Activated CD4-positive, alpha-beta T cell treated with anti-CD3 and anti-CD28 coated beads, Interleukin-2, amount 50 U/mL, for 48 hours (primary cell): ENCODE measurements at places on chromosomes 5 and 9.

DNA sequence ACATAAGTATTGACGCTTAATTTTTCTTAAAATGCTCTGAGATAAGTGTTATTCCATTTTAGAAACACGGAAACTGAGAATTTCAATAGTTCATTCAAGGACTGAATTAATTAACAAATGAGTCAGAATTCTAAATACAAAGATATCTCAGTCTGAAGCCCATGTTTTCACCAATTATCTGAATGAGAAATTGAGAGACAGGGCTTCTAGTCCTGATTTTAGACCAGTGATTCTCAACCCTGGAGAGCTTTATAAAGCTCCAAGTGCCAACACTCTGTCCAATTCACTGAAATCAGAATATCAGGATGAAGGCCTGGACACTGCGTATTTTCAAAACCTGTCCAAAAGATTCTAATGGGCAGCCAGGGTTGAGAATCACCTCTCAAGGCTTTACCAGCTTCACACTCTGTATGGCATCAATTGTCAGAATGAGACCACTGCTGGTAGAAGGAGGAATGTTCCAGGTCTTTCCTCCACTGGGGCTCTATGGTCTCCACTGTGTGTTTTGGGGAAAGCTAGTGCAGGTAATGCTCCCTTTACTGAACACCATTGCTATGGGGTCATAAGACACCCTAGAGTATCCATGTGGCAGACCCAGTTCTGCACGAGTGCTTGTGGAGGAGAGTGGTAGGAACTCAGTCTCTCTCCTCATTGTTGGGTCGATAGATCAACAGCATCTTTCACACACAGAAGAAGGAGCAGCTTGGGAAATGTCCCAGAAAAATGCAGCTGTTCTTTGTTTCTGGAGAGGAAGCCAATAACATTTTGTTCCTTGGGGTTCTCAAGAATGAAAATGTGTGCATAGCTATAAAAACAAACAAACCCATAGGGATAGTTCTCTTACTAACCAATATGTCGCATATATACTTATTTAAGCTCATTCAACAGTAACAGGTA is 99.7 kb upstream of the OSMR start:
- DNase-seq = no peak

- DNase-seq = no peak
These were observed 4.0 kb downstream of the TSTD2 start for GRCh38 chr9:97629156-97629555.

DNA sequence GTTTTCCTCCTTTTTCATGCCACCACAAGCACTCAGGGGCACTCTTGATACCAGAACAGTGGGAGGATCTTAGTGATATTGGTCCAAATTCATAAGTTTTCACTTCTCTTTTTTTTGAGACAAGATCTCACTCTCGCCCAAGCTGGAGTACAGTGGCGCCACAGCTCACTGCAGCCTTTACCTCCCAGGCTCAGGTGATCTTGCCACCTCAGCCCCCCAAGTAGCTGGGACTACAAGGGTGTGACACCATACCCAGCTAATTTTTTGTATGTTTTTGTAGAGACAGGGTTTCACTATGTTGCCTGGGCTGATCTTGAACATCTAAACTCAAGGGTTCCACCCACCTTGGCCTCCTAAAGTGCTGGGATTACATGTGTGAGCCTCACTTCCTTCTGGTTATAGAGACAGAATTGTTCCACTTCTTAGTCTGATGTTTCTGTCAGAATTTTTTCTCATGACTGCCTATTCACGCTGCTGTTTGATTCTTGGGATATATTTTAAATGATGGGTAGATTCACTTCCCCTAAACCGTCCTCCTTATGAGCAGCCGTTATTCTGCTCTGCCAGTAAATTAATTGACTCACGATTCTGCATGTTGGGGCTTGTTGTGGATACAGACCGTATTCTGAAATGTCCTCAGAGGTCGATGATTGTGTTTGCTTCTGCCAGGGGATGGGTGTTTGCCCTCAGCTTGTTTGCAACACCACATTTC is 30.8 kb downstream of the MTAP start:
- DNase-seq = no peak

DNA sequence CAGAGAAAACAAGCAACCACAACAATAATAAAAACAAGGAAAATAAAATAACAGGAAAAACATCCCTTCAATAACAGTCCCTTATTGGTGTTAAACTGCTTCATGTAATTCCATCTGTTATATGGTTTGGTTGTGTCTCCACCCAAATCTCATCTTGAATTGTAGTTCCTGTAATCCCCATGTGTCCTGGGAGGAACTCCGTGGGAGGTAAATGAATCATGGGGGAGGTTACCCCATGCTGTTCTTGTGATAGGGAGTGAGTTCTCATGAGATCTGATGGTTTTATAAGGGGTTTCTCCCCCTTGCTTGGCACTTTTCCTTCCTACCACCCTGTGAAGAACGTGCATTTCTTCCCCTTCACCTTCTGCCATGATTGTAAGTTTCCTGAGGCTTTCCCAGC is 369.8 kb downstream of the TMEM232 start:
- DNase-seq = no peak

DNA sequence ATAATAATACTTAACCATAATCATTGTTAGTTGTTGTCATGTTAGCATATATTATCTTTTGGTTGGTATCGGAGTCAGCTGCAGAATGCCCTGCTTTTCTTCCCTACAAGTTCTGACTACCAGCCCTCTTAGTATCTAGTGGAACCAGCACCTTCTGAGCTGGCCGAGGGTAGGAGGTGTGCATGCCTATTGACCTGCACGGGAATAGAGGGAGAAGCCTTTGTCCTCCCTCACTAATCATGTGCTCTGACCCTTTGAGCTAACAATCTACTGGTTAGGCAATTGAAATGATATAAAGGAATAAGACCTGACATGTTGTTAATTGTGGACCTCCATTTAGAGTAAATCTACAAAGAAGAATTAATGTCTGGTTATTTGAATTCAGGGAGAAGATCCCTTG is 4.1 kb downstream of the PCSK5 start:
- DNase-seq = no peak

- DNase-seq = no peak
These were observed 284.9 kb upstream of the FBXL7 start for GRCh38 chr5:15215056-15215455.

DNA sequence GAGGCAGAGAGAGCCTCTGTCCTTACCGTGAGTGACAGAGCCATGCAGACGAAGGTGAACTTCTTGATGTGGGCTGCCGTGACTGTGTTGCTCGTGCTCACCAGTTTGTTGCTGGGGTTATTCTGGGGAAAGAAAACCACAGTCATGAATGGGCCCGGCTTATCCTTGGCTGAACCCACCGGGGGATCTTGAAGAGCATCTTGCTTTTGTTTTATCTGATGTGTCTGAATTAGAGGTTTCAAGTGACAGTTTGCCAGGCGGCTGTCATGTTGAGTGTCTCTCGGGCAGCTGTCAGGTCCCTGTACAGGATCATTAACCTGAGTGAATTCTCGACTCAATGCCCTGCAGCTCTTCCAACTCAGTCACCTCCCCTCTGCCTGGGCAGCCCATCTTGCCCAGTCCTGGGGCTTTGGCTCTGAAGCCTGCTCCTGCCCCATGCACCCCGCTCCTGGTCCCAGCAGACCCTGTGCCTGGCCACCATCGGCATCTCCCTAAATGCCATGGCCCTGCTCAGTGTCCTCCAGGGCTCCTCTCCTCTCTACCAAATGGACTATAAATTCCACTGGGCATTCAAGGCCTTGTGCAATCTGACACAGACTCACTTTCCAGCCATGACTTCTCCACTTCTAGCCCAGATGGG is 77.4 kb downstream of the OTULIN start:
- no peak for DNase-seq

- DNase-seq = no peak
These were observed 12.1 kb downstream of the TMEM245 start for GRCh38 chr9:109107402-109108240.

DNA sequence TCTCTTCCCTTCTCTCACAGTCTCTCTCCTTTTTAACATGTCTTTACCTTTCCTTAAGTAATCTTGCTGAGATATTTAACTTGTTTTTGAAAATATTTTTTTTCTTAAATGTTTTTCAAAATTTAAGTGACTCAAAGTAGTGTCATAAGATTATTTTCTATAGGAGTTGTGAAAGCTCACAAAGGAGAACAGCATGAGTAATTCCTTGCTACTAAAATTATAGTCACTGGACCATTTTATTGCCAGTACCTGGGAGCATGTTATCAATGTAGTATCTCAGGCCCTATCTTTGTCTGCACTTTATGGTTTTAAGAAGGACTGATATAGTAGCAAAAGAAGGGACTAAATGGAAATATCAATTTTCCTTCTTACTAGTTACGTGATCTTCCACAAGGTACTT is 181.9 kb downstream of the TMEM232 start:
- no peak for DNase-seq

DNA sequence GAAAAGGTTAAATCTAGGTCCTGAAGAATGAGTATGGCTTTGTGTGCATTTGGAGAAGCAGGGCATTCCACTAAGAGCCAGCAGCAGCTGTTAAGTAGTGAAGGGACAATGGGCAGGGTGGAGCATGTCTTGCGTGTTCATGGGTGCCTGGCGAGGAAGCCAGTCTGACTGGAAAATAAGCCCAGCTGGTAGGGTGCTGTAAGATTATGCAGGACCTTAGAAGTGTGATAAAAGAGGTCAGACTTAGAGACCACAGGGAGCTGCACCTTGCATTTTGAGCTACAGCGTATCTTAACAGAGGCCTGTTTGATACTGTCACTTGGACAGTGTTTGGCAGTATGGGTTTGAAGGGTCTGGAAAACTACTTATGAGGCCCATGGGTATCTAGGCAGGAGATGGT is 131.7 kb upstream of the ELL2 start:
- no peak for DNase-seq

- no peak for DNase-seq
These were observed 160.7 kb downstream of the KCTD16 start for GRCh38 chr5:144331361-144331760.

DNA sequence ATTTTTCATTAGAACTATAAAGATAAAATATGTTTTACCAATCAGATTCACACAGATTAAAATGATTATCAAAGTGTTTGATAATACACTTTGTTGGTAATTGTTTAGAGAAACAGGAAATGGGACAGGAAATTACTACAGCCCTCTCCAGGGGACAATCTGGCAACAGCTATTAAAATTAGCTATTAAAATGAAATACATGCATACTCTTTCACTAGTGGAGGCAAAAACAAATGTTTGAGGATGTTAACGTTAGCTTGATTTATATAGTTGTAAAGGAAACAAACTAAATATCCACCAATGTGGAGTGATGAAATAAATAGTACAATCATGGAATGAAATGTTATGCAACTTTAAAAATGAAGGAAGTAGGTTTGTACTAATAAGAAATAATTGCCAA is 53.7 kb downstream of the TARS1 start:
- DNase-seq = no peak

- DNase-seq = no peak
These were observed 132.6 kb downstream of the XRCC4 start for GRCh38 chr5:83209963-83210362.

DNA sequence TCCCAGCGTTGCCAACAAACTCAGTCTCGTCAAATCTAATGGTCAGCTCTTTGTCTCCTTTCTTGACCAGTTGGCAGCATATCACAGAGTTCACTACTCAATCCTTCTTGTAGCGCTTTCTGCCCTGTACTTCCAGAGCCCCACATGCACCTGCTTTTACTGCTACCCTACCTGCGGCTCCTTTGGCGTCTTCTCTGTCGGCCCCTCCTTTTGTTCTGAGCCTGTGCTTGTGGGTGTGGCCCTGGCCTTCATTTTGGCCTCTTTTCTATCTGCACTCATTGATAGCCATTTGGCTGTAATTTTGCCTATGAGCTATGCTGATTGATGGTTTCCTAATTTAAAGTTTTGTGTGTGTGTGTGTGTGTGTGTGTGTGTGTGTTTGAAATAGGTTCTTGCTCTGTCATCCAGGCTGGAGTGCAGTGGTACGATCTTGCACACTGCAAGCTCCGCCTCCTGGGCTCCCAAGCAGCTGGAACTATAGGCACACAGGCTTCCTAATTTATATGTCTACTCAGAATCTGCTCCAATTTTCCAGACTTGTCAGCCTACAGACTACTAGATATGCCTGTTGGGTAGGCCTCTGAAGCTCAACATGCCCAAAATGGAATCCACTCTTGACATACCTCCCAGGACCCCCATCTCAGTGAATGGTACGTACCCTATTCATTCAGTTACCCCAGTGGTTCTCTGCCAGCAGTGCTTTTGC is 32.3 kb downstream of the ARPC5L start:
- no peak for DNase-seq

GRCh38 chr5:149432911-149433401 is 53.9 kb upstream of the IL17B start:
- no peak for DNase-seq

GRCh38 chr5:53422539-53422938 is 57.9 kb upstream of the FST start:
- no peak for DNase-seq

GRCh38 chr5:24623031-24623430 is 21.7 kb downstream of the CDH10 start:
- DNase-seq = no peak

- no peak for DNase-seq
These were observed 34.7 kb downstream of the GLT6D1 start for GRCh38 chr9:135604437-135605237.

GRCh38 chr5:152262667-152263066 is 142.4 kb downstream of the NMUR2 start:
- no peak for DNase-seq
